ENCODE measurements at places on chromosomes 13 and 19.

- no peak for DNase-seq
These were observed 114.6 kb downstream of the KDM4B start for GRCh38 chr19:5083547-5083965.

GRCh38 chr19:14366529-14366928, 14.7 kb upstream of the ADGRE5 start:
- no peak for DNase-seq

DNA sequence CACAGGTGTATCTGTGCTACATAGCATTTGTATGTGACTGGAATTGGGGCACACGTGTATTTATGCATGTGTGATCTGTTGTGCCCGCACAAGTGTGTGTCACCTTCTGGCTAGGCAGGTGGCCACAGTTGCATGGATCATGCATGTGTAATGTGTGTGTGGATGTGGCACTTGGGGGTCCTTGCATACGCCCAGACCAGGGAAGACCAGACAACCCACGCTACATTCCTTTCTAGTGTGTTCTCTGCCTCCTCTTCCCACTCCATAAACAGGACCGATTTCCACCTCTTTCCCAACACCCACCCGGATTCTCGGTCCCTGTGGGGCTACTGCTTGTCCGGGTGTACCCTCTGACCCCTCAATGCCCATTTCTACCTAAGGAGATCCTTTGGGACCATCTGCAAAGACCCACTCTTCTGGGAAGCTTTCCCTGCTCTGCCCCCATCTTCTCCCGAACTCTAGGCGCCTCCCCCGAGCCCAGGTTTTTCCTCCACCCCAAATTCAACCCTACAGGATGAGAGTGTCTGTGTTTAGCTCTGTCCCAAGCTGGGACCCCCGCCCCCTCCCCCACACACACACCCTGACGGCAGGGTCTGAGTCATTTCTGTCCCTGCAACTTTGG, 12.3 kb downstream of the STAP2 start:
- no peak for DNase-seq

GRCh38 chr13:113828282-113828825, 35.5 kb downstream of the GAS6 start:
- no peak for DNase-seq

DNA sequence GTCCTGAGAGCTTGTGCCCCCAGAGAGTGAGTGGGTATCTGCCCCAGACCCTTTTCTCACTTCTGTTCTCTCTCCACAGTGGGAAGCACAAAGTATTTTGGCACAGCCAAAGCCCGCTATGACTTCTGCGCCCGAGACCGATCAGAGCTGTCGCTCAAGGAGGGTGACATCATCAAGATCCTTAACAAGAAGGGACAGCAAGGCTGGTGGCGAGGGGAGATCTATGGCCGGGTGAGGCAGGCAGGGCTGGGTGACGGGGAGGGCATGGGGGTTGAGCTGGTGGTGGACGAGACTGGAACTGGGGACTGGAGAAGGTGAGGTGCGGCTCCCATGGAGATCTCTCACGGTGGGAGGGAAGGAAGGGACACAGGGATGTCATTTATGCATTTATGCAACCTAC, 33.5 kb upstream of the ADGRE1 start:
- no peak for DNase-seq

DNA sequence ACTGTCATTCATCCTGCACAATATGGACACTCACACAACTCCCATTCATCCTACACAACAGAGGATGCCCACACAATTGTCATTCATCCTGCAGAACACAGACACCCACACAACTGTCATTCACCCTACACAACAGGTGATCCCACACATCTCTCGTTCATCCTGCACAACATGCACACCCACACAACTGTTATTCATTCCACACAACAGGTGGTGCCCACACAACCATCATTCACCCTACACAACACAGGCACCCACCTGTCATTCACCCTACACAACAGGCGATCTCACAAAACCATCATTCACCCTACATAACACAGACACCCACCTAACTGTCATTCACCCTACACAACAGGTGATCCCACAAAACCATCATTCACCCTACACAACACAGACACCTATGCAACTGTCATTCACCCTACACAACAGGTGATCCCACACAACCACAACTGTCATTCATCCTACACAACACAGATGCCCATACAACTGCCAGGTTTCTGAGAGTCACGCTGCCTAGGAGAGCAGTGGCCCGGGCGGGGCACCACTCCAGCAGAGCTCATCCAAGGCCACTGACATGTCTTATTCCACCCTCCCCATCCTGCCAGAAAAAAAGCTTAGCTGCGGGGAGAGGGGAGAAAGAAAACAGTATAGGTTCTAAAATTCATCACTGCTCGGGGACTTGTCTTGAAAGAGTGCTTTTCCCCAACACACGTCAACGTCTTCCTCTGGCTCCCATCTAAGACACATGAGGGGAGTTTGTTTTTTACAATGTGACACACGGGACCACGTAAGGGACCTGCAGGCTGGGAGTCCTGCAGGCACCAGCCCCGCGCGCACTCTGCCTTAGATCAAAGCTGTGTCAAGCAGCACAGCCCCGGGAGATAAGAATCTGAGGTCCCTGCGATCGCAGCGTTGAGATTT, 44.0 kb downstream of the KLF2 start:
- DNase-seq, result no peak

GRCh38 chr19:45789035-45789786, 3.4 kb downstream of the DMWD start:
- no peak for DNase-seq

DNA sequence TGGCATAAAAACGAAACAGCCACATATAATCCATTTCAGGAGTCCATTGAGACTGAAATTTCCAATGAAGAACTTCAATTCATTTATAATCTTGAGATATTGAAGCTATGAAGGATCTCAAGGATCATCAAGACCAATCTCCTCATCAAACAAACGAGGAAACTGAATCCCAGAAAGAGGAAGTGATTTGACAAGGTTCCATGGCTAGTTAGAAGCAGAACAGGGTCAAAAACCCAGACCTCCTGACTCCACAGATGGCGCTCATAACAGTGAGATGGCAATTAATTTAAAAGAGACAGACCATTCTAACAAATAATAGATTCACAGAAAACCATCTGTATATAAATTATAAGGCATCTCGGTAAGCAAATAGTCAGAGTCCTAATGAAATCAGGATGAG, 229.7 kb downstream of the KCTD12 start:
- DNase-seq, result no peak

DNA sequence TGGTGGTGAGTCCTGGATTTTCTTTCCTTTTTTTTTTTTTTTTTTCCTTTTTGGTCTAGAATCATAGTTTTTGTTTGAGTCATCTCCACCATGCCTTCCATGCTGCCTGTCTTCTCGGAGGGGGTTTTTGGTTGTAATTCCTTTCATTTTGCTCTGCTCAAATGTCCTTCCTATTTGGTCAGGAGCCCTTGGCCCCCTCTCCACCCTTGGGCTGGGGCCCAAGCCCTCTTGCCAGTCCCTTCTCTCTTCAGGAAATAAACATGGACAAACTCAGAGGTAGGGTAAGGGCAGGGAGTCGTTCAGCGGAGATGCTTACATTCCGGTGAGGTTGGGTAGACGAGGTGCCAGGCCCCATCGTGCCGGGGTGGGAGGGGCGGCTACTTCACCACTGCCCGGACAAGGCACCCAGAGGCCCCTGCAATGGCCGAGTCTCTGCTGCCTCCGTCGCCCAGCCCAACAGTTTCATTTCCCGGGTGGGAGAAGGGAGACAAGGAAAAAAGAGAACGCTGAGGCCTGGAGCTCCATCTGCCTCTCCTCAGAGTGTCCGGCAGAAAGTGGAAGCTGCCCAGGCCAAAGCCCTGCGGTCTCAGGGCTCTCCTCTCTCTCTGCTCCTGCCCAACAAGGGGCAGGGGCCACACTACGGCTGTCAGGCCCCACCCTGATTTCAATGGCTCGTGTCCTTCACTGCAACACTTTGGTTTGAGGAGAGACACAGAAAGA, 12.7 kb downstream of the ZNF574 start:
- DNase-seq, result peak; percentile 28

DNA sequence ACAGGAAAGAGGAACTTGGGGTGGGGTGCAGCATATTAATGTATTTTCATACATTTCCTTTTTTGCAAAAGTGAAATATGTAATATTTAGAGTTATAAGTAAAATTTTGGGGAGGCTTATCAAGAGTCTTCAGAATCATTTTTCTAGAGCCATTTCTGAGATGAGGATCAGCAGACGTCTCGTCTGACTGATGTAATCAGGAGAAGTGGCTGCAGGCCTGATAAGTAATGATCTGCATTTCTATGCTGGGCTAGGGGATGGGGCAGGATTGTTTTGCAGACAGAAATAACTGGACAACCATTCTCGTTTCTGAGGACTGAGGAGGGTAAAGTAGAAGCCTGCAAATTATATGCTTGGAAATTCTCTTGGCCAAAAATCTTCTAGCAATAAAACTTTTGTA, 89.2 kb upstream of the ARGLU1 start:
- DNase-seq, result no peak

DNA sequence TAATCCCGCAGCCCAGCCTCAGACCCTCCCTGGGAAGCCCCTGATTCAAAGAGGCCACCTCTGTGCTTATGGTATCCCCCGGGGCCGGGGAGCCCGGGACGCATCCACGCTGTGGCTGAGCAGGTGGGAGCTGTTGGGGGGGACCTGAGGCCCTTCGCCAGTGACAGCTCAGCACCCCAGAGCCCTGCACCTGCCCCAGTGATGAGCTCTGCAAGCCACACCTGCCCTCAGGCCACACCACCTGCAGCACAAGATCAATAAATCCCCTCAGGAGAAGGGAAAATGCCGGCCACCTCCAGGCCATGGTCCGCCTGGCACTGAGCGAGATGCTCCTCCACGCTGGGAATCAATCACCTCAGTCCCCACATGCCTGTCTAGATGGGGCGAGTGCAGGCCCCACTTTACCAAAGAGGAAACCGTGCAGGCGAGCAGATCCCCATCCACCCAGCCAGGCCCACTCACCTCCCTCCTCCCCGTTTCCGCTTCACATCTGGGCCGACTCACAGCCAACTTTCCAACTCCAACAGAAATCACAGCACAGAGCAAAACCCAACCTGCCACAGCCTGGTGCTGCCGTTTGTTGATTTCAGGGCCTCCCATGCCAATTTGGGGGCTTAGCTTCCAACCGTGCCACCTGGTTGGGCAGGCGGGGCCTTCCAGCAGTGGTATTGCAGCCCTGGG, 12.8 kb downstream of the MOB3A start:
- DNase-seq, result no peak

GRCh38 chr13:40336228-40337221, 329.9 kb downstream of the FOXO1 start:
- DNase-seq, result no peak

GRCh38 chr13:43694146-43694664, 92.6 kb downstream of the ENOX1 start:
- no peak for DNase-seq

DNA sequence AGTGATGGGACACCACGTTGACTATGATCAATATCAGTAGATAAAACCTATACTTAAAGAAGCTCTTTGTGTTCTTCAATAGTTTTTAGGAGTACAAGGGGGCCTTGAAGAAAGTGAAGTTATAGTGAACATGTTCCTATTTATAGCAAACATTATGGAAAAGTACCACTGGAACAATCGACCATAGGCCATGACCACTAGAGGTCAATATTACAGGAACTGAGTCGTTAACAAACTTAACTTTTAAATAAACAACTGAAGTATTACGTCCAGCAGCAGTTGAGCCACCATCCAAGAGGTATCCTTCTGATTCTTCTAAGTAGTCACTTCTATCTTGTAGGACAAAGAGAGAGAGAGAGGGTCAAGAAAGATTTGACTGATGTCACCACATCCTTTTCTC, 391.0 kb upstream of the SLITRK5 start:
- DNase-seq, result no peak

- no peak for DNase-seq
These were observed 162.3 kb downstream of the KLF5 start for GRCh38 chr13:73220966-73221720.

GRCh38 chr13:25291691-25292090, 4.4 kb upstream of the MTMR6 start:
- DNase-seq, result no peak

DNA sequence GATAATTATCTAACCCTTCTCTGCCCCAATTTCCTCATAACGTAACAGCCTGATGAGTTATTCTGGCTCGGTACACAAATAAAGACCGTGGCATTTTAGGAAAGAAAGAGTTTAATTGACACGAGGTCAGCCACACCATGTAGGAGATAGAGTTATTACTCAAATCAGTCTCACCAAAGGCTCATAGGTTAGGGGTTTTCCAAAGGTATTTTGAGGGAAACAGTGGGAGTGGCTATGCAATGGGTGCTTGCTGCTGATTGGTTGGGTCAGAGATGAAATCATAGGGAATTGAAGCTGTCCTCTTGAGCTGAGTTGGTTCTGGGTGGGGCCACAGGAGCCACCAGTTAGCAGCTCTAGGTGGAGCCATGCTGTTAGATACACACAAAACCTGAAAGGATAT, 137.5 kb downstream of the FREM2 start:
- no peak for DNase-seq

- no peak for DNase-seq
These were observed 28.6 kb upstream of the NDUFS7 start for GRCh38 chr19:1354970-1355567.

- DNase-seq, result no peak
These were observed at the start of gene KLC3 for GRCh38 chr19:45340232-45340898. Gene KLC3 (plus strand): TSS chr19:45340750. CDS start chr19:45345542, 4,792 bp downstream.

DNA sequence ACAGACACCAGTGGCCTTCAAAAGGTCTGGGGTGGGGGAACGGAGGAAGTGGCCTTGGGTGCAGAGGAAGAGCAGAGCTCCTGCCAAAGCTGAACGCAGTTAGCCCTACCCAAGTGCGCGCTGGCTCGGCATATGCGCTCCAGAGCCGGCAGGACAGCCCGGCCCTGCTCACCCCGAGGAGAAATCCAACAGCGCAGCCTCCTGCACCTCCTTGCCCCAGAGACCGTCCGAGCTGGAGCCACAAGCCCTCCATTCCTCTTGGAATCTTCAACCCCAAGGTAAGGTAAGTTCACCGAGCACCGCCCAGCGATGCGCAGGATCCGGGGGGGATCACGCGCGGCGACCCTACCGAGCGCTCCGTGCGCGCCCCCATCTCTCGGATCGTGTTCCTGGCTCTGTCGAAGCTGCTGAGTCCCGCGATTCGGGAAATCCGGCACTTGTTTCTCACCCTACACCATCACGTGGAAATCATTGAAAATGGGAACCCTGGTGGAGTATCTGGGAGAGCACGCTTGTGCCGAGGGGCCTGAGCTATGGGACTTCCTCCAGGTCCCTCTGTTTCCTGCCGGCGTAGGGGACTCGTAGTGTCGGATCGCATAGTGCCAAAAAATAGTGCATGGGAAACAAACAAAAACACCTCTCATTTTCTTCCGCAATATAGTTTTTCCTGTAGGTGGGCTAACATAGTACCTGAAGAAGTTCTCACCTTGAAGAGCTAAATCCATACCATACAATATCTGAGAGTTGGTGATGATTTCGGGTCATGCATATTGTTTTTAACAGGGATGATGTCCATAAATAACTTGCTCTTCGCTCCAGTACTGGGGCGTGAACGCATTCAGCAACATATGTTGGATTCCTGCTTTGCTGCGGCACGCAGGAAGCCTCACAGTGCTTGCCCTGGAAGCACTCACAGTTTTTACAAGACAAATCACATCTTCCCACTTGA, 9.3 kb downstream of the PDX1 start:
- no peak for DNase-seq

- no peak for DNase-seq
These were observed 53.1 kb downstream of the KL start for GRCh38 chr13:33069365-33069764.

GRCh38 chr19:14135985-14136508, 342 bp downstream of the ASF1B start:
- no peak for DNase-seq
